ENCODE measurements at places on chromosomes 2 and 18. TPM values are rescaled to one million over a fixed set of nuclear protein-coding genes. Genes with fewer than 3 reads are reported as not detected.
A peak's percentile ranks its signal among the peaks of the same experiment; 100 is the strongest.

GRCh38 chr2:50649626-50650402, 382.1 kb downstream of the NRXN1 start:
- no peak for DNase-seq

DNA sequence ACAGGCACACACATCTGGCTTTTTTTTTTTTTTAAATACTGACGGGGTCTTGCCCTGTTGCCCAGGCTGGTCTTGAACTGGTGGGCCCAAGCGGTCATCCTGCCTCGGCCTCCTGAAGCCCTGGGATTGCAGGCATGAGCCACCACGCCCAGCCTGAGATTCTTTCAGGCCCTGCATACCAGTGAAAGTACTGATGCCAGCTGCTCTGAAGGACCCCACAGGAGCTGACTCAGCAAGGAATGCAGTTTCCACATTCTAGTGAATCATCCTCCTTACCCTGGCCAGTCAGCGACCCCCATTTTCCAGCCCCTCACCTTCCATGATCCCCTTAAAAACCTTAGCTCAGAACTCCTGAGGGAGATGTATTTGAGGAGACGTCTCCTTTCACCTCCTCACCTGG, 5.8 kb upstream of the DTYMK start:
- no peak for DNase-seq

DNA sequence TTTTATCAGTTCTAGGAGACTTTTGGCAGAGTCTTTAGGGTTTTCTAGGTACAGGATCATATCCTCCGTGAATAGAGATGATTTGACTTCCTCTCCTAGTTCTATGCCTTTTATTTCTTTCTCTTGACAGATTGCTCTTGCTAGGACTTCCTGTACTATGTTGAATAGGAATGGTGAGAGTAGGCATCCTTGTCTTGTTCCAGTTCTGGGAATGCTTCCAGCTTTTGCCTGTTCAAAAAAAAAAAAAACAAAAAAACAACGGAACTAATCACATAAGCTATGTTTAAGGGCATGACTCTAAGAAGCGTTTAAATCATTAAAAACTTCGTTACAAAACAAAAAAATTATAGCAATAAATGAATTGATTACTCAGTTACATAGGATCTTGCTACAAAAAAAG, 145.7 kb downstream of the NUP35 start:
- DNase-seq = no peak

DNA sequence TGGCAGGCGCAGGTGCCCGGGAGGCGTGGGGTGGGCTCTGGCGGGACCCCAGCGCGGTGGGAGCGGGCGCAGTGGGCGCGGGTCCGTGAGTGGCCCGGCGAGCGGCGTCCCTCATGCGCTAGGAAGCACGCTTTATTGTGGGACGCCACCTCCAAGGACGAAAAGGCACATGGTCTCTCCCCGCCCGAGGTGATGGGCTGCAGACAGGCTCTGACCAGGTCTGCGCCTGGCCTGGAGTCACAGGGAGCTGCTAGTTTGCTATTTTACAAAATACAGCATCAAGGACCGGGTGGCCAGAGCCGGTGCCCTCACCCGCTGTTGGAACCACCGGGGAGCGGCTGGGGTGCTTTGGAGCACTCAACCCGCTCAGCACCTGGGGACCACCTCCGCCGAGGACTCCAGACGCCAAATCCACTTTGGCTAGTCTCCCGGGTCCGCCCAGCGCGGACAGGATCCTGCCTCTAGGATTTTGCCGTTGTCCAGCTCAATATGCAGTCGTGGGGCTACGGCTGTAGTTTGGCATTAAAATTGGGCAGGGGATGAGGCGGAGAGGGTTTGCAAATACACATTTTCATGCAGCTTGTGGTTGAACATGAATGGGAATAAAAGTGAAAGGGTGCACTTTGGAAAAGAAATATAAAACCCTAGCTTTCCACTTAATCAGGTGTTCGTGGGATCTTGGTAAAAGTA, 65.4 kb downstream of the LRRFIP1 start:
- no peak for DNase-seq

GRCh38 chr2:139314059-139314458, 533.9 kb upstream of the NXPH2 start:
- DNase-seq = no peak

- DNase-seq = no peak
Observed at GRCh38 chr18:58466636-58467205, 162.2 kb downstream of the ALPK2 start.

- peak; percentile 71 for DNase-seq
Observed at GRCh38 chr2:54535599-54536195, 79.6 kb downstream of the SPTBN1 start.

- no peak for DNase-seq
Observed at GRCh38 chr18:8722946-8723820, 17.8 kb downstream of the MTCL1 start.

GRCh38 chr2:227450926-227451654, 20.9 kb upstream of the AGFG1 start:
- DNase-seq = no peak

DNA sequence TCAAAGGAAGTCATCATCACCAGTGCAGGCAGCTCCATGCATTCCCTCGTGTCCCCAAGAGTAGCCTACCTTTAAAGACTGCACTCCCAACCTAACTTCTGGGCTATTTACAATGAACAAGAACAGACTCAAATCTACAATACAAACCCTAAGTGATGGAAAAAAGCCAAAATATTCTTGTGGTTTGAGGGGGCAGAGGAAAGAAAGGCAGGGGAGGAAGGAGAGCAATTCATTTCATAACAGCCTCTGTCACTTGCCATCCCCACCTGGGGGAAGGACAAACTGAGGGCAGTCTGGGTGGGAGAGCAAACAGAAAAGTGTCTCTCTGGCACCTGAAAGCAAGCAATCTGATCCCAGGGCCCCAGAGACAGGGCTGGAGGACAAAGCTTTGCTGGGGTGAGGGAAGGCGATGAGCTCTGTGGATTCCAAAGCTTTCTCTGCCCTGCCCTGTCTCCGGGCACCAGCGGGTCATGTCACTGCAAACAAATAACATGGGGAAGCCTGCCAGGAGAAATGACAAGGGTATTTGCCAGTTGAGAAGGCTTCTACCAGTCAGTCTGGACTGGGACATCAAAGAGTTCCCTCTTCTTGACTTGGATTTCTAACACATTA, 528.0 kb upstream of the TNP1 start:
- no peak for DNase-seq

DNA sequence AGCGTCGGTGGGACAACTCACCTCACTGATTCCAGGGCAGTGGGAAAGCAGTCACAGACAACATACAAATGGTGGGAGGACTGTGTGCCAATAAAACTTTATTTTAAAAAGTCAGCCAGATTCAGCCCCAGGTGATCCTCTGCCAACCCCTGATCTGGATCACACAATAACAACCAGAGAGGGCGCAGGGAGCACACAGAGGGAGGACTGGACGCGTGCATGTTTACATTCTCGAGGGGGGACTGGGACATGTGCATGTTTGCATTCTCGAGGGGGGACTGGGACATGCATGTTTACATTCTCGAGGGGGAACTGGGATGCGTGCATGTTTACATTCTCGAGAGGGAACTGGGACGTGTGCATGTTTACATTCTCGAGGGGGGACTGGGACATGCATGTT, 209.5 kb downstream of the NDUFA10 start:
- DNase-seq = no peak

- DNase-seq = no peak
Observed at GRCh38 chr18:26653943-26654615, 105.7 kb upstream of the KCTD1 start.

GRCh38 chr2:79009388-79009787, 16.1 kb upstream of the REG3G start:
- no peak for DNase-seq

GRCh38 chr2:212195626-212196025, 343.0 kb downstream of the ERBB4 start:
- no peak for DNase-seq

CPO gene
- total RNA-seq = 0.31 TPM

PLEKHH2 gene
- total RNA-seq = 3.3 TPM

C2orf80 gene
- total RNA-seq = not detected

DSG4 gene
- total RNA-seq = not detected

MYCN gene
- total RNA-seq = 0.42 TPM

SLC4A3 gene
- 439 TPM for total RNA-seq
